ENCODE measurements at places on chromosomes 12 and 14.

- no peak for DNase-seq
These were observed 9.5 kb upstream of the CAPRIN2 start for GRCh38 chr12:30764251-30764650.

DNA sequence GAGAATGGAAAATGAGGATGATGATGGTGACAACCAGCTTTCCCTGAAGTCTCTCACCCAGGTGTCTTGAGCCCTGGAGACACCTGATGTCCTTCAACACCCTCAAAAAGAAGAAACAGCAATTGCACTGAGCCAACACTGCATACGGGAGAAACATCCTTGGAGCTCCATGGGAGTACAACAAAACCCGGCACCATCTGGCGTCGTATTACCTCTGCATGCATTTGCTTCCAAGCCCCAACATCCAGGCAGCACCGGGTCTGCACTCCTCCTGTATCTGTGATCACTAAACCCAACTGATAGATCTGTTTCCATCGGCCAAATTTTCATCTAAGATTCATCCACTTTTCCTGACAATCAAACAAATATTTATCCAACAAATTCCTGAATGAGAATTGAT, 249.9 kb downstream of the DPF3 start:
- DNase-seq, result no peak

DNA sequence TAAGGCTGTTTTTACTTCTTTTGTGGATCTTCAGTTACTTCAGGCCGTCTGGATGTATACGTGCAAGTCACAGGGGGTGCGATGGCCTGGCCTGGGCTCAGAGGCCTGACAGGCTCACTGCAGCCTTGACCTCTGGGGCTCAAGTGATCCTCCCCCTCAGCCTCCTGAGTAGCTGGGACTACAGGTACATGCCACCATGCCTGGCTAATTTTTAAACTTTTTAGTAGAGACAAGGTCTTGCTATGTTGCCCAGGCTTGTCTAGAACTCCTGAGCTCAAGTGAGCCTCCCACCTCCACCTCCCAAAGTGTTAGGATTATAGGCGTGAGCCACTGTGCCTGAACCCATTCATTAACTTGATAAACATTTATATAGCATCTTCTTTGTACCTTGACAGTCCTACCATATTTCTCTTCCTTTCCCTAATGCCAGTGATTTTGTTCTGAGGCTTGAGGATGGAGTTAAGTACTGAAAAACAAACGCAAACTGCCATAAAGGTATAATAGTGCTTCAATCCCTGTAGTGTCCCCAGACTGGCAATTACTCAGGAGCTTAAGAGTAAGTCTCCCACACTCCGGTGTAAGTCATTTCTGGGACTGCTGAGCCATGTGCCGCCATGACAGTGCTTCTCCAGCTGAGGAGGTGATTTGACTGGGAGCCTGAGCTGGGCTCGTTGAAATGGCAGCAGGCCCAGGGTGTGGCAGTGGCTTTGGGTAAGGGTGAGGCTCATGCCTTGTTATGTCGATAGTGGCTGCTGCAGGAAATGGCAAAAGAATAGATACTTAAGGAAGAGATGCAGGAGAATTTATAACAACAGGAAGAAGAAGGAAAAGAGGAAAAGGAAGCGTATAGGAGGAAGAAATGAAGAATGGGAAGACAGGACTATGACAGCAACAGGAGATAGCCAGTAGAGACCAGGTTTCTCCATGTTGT, 43.7 kb upstream of the HECTD1 start:
- DNase-seq, result no peak

GRCh38 chr12:91877456-91878235, 268.0 kb downstream of the BTG1 start:
- no peak for DNase-seq

DNA sequence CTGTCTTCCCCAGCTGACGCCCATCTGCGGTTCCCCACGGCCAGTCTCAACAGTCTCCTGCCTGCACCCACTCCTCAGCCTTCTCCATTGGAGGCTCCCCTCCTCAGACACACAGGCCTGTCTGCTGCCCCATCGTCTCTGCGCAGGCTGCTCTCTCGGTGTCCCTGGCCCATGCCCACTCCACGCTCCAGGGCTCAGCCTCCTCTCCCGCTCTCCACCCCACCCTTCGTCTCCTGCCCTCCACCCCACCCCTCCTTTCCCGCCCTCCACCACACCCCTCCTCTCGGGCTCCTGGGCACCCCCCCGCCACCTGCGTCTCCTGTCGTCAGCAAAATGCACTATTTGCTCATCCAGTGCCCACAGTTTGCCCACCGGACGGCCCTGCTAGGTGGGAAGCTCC, 119.6 kb upstream of the DIO3 start:
- DNase-seq, result no peak

- no peak for DNase-seq
These were observed 35.5 kb downstream of the PLXNC1 start for GRCh38 chr12:94183708-94184379.

DNA sequence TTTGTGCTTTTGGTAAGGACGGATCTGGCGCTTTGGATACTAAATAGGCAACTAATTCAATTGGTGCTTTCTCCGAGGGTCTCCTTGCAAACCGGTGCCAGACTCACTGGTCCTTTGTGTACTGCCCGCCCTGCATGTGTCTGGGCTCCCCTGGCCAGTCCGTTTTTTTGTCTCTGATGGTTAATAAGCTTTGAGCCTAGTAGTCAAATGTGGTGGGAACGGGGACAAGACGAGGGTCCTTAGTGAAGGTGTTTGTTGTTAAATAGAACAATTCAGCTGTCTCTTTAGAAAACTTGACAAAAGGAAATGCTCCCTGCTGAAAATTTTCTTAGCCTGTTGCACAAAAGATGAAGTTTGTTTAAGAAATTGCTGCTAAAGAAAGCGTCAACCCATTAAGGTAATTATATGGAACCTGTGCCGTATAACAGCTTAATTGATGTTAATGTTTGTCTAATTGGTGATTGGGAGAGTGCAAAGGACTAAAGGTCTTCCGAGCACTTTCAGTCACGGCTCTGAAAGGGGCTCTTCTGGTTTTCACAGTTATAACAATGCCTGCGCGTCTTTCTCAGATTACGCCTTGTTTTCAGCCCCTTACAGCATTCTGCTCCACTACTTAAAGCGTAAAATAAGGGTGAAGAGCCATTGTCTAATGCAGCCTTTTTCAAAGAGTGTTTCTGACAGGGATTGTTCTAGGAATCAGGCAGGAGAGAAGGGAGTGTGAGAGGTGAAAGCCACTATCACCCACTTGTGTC, 537.4 kb downstream of the PRKD1 start:
- no peak for DNase-seq

DNA sequence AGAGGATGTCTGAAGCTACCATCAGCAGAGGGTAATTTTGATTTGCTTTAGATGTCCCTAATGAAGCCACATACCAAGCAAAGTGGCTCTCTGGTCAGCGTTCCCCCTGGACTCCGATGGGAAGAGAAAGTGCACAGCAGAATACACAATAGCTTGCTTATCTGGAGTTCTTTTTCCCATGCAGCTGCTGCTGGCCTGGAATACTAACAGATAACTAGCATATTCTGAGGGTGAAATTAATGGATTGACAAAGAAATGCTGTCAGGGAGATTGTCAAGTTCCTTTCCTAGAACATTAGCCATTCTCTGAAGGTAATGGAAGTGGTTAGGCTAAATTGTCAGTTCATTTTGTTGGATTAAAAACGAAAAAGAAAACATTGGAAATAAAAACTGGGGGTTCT, 391.3 kb downstream of the FLRT2 start:
- DNase-seq, result no peak
